Liver (tissue), 10 donors: ENCODE measurements at places on chromosomes 4 and X.

GRCh38 chr4:107791902-107792301 is 32.8 kb upstream of the SGMS2 start:
- DNase-seq = no peak
- no peak overlapping the region for H3K4me3 ChIP-seq

DNA sequence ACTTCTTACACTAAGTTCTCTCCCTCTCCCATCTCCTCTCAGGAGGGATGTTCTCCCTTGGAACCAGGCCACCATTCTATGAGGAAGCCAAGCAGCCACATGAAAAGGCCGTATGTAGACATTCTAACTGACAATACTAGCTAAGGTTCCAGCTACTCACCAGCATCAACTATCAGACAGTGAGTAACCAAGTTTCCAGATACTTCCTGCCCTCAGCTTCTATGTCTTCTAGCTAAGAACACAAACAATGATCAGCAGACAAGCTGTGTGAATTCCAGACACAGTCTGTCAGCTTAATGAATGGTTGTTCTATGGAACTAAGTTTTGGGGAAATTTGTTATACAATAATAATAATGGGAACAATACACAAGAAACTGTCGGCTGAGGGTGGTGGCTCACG is 50.8 kb downstream of the SMIM14 start:
- no peak overlapping the region for H3K27ac ChIP-seq
- H3K4me1 ChIP-seq = no peaks in the 10 kb centered on the region
- no peak for DNase-seq
- H3K36me3 ChIP-seq = peaks cover 6% of the 10 kb centered on the region
- no peaks in the 10 kb centered on the region for H3K27me3 ChIP-seq

DNA sequence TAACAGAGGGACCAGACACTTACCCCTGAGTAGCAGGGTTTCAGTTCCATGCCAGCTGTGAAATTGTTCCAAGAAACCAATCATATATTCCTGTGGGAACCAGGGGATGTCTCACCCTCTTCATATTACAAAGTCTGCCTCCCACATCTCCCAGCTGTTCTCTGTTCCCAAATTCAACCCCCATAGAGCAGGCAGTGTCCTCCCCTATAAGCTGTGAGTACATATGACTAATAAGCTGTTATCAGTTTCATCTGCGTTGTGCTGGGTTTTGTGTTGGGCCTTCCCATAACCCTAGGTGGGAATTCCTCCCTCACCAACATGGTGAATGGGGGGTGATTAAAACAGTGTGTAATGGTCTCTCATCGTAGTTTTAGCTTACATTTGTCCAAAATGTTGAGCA is 41.0 kb downstream of the CEP44 start:
- no peaks in the 10 kb centered on the region for H3K4me1 ChIP-seq
- no peaks in the 10 kb centered on the region for H3K27me3 ChIP-seq
- no peak for DNase-seq
- no peaks in the 10 kb centered on the region for H3K36me3 ChIP-seq

DNA sequence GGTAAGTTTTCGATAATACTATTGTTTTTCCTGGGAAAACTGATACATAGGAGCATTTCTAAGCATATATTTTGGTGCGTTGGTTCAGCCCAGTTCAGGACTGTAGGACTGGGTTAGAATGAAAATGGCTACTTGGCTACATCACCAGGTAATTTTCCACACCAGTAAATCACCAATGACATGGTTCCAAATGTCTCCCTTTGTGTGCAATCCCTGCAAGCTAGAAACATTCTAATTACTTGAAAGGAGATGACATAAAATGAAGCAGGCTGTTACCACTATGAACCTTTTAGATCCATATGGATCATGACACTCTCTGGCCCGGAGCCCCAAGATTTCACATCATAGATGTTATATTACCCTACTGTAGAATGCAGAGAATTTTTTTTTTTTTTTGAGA is 577.4 kb upstream of the FTHL17 start:
- no peaks in the 10 kb centered on the region for H3K36me3 ChIP-seq
- no peak overlapping the region for H3K27ac ChIP-seq
- no peak overlapping the region for H3K4me3 ChIP-seq
- no peaks in the 10 kb centered on the region for H3K4me1 ChIP-seq
- H3K27me3 ChIP-seq = no peaks in the 10 kb centered on the region

DNA sequence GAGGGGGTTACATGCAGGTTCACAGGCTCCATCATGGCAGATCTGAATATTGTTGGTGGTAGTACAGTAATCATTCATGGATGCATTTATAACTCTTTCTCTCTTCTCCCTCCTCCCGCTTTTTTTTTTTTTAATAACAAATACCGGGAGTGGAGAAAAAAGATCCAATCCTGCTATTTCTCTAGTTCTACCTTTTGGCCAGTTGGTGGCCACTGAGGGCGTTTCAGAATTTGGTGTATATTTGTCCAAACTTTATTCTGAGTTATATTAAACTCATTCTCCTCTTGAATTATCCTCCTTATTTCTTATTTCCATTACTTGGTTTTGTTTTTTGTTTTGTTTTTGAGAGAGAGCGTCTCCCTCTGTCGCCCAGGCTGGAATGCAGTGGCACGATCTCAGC is 74.8 kb downstream of the HMGB2 start:
- H3K4me3 ChIP-seq = no peak overlapping the region
- H3K27ac ChIP-seq = no peak overlapping the region
- no peaks in the 10 kb centered on the region for H3K27me3 ChIP-seq
- H3K36me3 ChIP-seq = no peaks in the 10 kb centered on the region
- no peak for DNase-seq

DNA sequence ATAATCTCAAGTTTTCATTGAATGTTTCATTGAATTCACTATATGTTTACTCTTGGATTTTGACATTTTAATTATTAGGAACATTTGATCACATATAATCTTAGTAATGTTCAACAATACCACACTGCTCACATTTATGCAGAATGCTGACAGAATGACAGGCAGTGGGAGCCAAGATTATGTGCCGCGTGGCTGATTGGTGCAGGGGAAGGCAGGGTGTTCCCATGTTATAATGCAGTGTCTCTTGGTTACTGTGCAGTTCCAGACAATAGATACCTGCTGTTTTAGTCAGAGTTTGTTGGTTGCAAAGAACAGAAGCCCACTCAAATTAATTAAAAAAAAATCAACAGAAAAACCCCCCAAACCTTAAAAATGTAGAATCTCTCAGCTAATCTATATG is 33.0 kb downstream of the FHIP1A start:
- H3K4me3 ChIP-seq = no peak overlapping the region
- no peak overlapping the region for H3K27ac ChIP-seq
- no peak for DNase-seq
- H3K36me3 ChIP-seq = no peaks in the 10 kb centered on the region
- no peaks in the 10 kb centered on the region for H3K27me3 ChIP-seq
- no peaks in the 10 kb centered on the region for H3K4me1 ChIP-seq

DNA sequence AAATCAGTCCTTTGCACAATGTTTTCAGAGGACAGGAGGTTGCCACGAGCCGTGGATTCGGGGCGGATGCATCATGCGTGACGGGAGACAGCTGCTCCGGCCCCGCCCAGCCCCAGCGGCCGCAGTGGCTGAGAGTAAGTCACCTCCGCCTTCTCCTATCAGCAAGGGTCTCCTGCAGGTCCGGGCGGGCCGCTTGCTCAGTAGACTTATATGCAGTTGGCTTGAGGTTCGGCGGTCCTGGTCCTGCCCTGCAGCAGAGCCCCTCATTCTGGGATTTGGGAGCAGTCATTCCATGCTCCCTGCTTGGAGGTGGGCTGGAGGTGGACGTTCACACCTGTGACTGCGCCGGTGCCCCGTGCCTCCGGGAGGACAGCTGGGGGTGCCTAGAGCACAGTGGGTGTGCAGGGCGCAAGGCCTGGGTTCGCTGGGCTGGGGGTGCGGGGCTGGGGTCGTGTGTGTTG is 86.3 kb upstream of the ADRA2C start:
- no peaks in the 10 kb centered on the region for H3K4me1 ChIP-seq
- no peaks in the 10 kb centered on the region for H3K36me3 ChIP-seq
- no peak for DNase-seq
- H3K27me3 ChIP-seq = no peaks in the 10 kb centered on the region
- no peak overlapping the region for H3K27ac ChIP-seq

DNA sequence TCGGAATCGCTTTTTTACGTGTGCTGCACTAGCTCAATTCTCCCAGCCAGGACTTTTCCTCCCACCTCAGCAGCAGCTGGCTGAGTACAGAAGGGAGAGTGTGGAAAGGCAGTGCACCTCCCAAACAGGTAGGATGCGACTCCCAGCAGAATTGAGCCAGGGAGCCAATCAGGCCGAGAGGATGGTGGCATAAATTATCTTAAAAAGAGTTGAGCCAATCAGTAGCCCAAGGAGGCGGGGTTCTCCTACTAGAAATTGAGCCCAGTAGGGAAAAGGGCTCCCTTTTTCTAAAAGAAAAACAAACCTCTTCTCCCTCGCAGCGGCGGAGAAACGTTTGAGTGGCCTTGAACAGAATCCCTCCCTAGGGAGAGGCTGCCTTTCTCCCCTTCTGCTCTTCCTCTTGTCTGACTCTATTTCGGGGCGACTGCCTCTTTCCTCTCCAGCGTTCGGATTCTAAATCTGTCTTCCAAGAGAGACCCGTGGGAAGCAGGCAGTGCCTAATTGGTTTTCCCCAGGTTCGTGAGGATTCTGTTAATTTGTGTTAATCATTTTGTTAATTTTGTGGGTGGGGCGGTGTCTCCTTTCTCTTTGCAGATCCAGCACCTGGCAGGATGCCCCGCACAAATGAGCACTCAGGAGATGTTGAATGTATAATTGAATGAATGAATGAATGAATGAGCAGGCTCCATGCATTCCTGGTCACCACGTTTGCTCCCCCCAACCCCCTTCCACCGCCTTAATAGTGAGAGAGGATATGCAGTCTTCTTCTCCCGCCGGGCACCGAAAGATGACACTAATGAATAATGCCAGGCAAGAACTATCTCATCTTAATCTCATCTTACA is at the start of gene GABRG1:
GABRG1 (minus strand) TSS at position 142 of the 843 bp plus-strand sequence; CDS start at position 1, 141 bp downstream.
- H3K4me1 ChIP-seq = no peaks in the 10 kb centered on the region
- no peaks in the 10 kb centered on the region for H3K36me3 ChIP-seq
- no peak for DNase-seq
- H3K4me3 ChIP-seq = no peak within 1 kb of the TSS
- peaks cover 2% of the 10 kb centered on the region for H3K27me3 ChIP-seq

DNA sequence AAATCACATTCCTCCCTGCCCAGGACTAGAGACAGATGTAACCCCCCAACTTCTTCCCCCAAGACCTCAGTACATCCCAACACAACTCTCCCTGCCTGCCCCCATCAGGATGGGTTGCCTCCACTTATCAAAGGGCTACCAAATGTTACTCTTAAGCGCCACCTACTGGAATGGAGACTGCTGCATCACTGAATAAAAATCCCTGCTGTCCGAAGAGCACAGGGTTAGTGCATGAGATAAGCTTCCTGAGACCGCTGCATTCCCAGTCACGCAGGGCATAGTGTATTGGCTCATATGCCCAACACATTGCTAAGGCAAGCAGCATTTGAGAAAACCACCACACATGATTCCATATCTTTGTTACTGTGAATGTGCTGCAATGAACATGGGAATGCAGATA is 544.5 kb downstream of the PPP4R3C start:
- no peaks in the 10 kb centered on the region for H3K27me3 ChIP-seq
- no peaks in the 10 kb centered on the region for H3K4me1 ChIP-seq
- no peak for DNase-seq
- no peak overlapping the region for H3K4me3 ChIP-seq

DNA sequence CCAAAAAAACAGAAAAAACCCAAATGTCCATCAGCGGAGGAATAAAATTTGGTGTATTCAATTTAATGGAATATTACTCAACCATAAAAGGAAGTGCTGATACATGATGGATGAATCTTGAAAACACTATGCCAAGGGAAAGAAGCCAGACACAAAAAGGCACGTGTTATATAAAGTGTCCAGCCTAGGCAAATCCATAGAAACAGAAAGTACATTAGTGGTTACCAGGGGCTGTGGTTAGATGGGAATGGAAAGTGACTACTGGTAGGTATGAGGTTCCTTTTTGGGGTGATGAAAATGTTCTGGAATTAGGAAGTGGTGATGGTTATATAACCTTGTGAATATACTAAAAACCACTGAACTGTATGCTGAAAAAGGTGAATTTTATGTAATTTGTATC is 3.5 kb upstream of the CDKL2 start:
- DNase-seq = no peak
- no peaks in the 10 kb centered on the region for H3K27me3 ChIP-seq
- peaks cover 8% of the 10 kb centered on the region for H3K4me1 ChIP-seq
- H3K27ac ChIP-seq = no peak overlapping the region
- H3K36me3 ChIP-seq = no peaks in the 10 kb centered on the region
- H3K4me3 ChIP-seq = no peak overlapping the region

DNA sequence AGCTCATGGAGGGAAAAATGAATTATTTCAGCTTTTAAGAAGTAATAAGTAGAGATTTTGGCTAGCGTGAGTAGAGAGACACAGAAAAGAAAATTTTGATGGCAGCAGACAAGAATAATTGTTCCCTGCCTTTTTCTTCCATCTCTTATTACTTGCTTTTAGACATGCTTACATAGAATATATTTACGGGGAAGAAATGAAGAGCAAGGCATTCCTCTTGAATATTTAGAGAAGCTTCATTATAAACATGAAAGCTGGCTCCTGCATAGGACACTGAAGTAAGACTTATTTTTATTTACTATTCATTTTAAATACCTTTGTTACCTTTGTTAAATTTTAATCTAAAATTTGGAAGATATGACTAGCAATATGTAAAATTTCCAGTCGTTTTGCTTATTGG is 32.2 kb downstream of the DCK start:
- H3K4me1 ChIP-seq = no peaks in the 10 kb centered on the region
- H3K27me3 ChIP-seq = no peaks in the 10 kb centered on the region
- no peak overlapping the region for H3K27ac ChIP-seq
- no peak for DNase-seq
- H3K4me3 ChIP-seq = no peak overlapping the region

DNA sequence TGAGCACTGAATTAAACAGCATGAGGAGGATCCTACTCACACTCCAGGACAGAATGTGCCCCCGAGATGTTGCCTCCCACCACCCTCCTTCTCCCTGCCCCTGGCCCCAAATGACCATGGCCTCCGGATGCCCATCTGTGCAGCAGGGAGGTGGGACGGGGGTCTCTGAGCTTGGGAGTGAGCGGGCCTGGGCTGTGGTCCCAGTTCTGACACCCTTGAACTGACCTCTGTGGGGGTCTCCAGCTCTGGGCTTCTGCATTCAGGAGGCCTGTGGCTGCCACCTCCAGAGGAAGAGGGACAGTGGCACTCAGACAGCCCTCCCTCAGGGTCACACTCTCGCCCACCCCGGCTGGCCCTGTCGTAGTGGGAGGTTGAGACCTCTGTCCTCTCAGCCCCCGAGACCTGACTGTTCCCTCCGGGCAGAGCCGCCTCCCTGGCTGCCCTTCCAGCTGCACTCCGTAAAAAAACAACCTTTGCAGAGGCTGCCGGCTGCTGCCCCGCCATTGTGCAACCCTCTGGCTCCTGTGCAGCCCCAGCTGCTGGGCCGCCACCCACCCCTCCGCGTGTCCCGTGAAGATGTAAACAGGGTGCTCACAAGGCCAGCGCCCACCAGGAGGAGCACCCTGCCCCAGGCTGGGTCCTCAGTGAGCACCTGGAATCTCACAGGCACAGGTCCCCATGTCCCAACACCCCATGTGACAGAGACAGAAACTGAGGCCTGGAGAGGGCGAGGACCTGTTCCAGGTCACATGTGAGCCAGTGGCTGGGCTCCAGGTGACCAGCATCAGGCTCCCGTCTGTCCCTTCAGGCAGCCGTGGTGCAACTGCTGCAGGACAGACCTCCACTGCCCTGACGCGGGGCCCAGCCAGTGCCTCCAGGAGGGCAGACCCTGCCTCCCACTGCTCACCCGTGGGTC is 39.6 kb downstream of the HTRA3 start:
- no peaks in the 10 kb centered on the region for H3K36me3 ChIP-seq
- DNase-seq = no peak
- no peaks in the 10 kb centered on the region for H3K4me1 ChIP-seq
